NT2/D1 (cell line): ENCODE measurements at places on chromosomes 7 and 10.

GRCh38 chr10:130009228-130009627 lies 45.2 kb upstream of the EBF3 start:
- no peak for DNase-seq

- no peak for DNase-seq
These were observed 870 bp downstream of the ANK3 start for GRCh38 chr10:60388709-60389301.

GRCh38 chr10:2509081-2509531 lies 558.2 kb upstream of the PFKP start:
- no peak for DNase-seq

GRCh38 chr10:114304571-114305421 lies 65.7 kb downstream of the VWA2 start:
- peak; percentile 49 for DNase-seq

DNA sequence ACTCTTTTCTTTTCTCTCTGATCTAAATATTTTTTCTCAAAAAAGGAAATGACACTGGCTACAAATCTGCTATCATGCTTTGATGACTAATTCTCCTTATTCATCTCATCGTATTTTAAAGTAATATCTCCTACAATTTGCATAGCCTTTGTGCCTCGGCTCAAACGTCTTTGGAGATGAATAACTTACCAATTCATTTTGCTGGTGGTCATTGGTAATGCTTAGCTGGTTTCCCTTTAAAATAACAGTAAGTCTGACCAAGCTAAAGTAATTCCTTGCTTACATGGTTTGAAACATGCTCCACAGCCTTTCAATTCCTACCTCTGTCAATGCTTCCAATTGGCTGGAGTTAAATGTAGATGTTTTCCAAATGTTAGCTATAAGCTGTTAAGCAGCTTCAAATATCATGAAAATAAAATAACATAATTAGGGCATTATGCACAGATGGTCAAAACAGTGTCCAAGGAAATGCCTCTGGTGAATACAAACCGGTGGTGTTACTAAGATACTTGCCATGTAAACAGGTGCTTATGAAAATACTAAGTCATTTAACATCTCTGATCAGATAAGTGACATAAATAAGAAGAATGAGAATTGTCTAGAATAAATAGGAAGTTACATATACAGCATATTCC lies 435.0 kb downstream of the POM121L12 start:
- no peak for DNase-seq

GRCh38 chr10:28177944-28178637 lies 124.8 kb downstream of the MPP7 start:
- DNase-seq = no peak
